ENCODE measurements at places on chromosomes 12 and 14.

GRCh38 chr12:6961278-6961694, 9.2 kb downstream of the PHB2 start:
- peak; percentile 83 for DNase-seq

DNA sequence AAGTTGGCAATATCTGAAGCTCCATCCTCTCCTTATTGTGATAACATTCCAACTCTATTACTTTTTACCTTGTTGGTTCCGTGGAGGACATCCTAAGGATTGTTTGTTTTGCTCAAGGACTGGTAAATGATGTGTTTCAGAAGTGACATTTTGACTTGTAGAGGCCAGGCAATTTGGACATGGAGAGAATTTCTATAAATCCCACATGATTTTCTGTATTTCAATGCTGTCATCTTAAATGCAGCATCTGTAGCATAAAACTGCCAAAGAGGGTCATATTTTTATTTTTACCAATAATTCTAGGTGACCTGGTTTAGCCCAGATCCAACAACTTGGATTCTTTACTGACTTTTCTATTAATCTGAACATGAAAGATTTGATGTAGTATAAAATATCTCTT, 328.4 kb downstream of the BMP4 start:
- DNase-seq, result no peak

GRCh38 chr14:99041820-99042174, 230.2 kb downstream of the BCL11B start:
- DNase-seq, result no peak

GRCh38 chr14:104341532-104342434, 203.4 kb downstream of the KIF26A start:
- no peak for DNase-seq

GRCh38 chr14:65255583-65256461, 153.5 kb upstream of the MAX start:
- no peak for DNase-seq

GRCh38 chr12:57619434-57620244, 8.4 kb downstream of the ARHGEF25 start:
- DNase-seq, result no peak

DNA sequence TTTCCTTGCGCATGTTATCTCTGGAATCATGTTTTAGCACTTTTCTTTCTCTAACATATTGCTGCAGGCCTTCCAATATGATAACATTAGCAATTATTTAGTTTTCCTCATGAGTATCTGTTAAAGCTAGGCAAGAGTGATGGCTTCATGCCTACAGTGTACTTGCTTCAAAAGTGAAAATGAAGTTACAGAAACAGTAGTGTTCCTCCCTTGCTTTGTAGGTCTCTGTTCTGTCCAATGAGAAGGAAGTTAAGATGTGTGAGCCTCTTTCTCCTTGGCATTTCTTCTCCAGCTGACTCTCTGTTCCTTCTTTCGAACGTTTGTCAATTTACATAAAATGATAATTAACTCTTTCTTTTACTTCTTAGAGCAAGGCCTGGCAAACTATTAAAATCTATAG, 22.2 kb downstream of the LRRIQ1 start:
- DNase-seq, result no peak

DNA sequence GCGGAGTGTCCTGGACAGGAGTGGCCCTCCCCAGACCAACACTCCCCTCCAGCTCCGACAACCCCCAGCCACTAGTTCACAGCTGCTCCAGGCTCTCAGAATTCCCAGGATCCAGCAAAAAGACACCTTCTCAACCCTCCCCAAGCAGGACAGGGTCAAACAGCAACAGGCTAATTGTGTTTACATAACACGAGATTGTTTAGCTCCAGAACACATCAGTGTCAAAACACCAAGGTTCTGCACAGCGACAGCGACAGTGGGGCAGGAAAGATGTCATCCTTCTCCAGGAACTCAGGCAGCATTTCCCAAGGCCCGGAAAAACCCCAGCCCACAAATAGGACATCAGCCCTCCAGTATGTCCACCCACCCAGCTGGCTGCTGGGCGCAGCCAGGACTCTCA, 16.5 kb downstream of the ITPK1 start:
- no peak for DNase-seq

DNA sequence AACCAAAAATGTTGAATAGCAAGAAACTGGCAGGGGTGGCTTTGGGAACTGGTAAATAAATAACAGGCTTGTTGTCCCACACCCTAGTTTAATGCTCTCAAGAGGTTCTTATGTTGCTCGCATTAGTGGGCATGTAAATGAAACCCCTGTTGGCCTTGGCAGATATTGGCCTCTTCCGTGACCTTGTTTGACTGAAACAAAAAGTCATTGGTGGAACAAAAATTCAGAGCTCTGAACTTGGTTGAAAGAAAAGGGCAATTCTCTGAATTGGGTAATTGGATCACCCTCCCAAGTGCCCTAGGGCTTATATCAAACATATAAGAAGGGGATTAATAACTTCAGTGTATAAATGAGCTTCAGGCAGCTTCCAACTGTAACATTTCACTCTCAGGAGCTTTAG, 426.2 kb downstream of the ZFP36L1 start:
- no peak for DNase-seq

- DNase-seq, result no peak
Observed at GRCh38 chr12:28631831-28632230, 441.6 kb downstream of the CCDC91 start.

DNA sequence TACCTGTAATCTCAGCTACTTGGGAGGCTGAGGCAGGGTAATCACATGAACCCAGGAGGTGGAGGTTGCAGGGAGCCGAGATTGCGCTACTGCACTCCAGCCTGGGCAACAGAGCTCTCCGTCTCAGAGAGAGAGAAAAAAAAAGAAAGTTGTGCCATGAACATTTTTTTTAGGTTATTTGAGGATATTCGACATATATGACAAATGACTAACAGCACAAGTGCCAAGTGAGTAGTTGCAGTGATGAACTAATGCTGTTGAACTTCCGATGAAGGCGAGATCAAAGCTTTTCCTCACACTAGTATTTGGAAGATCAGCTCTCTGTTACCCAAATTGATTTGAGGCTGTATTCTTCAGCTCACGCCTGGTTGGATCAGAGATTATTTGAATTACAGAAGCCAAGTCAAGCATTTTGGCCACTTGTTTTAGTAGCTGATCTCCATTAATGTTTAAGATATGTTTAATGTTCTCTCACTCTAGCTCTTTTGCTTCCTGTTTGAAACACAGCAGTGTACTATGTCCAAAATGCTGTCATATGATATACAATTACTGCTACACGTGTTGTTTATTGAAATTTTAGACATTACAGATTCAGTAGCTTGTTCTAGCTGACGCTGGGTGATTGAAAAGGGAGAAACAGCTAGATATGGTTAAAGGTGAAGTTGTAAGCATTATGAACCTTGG, 43.4 kb downstream of the WDR20 start:
- no peak for DNase-seq

- no peak for DNase-seq
Observed at GRCh38 chr12:29024117-29024516, 125.0 kb upstream of the FAR2 start.

GRCh38 chr12:112523856-112524255, 105.1 kb downstream of the PTPN11 start:
- DNase-seq, result no peak

GRCh38 chr12:1974812-1975211, 29.4 kb downstream of the DCP1B start:
- DNase-seq, result no peak

GRCh38 chr14:83483063-83483462, 1949.4 kb upstream of the SEL1L start:
- DNase-seq, result no peak

GRCh38 chr12:70070494-70071007, 172.7 kb upstream of the CNOT2 start:
- no peak for DNase-seq

DNA sequence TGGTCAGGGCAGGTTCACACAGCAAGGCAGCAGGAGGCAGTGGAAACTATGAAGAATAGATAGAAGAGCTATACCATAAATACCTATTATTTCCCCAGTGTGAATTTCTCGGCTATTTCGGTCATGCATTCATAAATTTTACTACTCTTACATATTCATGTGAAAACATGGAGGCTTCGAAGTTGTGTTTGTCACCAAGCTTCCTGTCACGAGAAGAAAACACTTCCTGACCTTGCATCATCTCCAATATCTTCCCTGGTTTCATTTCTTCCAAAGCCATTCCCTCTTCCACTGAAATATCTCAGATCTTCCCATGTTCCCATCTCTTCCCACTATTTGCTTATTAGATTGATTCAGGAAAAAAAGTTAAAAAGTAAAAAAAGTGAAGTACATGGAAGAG, 80.4 kb downstream of the CPNE8 start:
- no peak for DNase-seq

DNA sequence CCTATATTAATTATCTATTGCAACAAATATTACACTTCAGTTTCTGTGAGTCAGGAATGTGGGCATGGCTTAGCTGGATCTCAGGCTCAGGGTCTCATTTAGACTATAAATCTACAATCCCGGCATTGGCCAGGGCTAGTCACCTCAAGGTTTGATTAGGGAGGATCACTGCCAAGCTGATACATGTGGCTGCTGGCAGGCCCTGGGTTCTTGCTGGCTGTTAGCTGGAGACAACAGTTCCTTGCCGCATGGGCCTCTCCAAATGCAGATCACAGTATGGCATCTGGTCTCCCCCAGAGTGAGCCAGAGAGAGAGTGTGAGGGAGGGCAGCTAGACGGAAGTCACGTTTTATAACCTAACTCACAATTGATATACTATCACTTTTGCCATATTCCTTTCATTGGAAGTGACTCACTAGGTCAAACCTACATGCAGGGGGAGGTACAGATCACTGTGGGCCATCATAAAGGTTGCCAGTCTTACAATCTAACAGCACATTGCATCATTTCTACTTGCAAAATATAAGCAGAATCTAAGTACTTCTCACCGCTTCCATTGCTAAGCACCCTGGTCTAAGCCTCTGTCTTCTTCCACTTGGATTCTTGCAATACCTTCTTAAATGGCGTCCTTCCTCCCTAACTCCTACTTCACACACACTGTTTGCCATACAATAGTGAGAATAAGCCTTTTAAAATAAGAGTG, 174.0 kb upstream of the ARHGAP5 start:
- no peak for DNase-seq

DNA sequence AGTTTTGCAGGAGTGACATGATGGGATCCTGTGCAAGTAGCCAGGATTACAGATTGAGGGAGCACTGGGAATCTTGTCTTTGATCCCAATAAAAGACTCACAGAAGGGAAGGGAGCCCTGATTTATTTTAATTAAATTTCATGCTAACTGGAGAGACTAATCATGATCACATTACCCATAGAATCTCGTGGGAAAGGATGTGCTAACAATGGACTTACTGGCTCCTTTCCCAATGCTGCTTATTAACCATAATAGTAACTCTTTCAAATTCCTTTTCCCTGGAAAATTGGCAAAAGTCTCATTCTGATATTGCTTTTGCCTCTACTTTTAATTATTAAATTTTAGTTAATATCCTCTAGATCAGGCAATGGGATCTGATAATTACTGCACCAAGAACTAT, 174.8 kb upstream of the AVPR1A start:
- DNase-seq, result no peak

- no peak for DNase-seq
Observed at GRCh38 chr14:59265808-59266207, 77.3 kb downstream of the DAAM1 start.

DNA sequence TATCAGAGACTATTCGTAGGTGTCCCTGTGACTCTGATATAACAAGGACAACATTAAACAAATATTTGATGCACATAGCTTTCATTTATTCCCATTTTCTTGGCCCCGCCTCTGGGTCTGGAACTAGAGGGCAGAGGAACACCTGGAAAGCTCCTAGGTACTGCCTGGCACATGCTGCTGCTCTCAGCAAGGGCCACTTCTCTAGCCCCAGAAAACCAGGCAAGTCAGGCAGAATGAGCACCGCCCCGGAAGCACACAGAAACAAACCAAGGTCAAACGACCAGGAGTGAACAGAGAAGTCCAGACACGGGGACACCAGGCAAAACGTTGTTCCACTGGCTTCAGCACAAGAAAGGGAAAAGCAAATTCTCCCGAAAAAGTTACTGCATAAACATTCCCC, 76.1 kb downstream of the TTC7B start:
- no peak for DNase-seq

DNA sequence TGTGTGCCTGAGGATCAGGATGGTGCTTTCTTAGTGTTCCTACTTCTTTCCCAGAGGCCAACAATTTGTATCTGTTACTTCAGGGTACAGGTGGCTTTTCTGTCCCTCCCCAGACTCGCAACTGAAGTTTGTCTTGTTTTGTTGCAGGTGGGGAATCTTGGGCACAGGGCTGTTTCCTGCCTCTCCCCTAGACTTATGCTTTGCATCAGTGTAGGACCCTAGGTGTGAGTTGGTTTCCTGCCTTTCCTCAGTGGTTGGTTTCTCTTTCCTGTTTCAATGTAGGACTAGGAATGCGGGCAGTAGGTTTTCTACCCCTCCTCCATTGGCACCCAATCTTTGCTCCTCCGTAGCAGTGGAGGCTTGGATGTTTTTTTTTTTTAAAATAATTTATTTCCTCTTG, 87.0 kb downstream of the TRMT5 start:
- no peak for DNase-seq

- peak; percentile 21 for DNase-seq
Observed at GRCh38 chr12:125185740-125186470, 120.7 kb downstream of the AACS start.

- no peak for DNase-seq
Observed at GRCh38 chr14:59360923-59361794, 104.0 kb downstream of the GPR135 start.

- no peak for DNase-seq
Observed at GRCh38 chr12:124576061-124576650, 8.7 kb upstream of the NCOR2 start.

DNA sequence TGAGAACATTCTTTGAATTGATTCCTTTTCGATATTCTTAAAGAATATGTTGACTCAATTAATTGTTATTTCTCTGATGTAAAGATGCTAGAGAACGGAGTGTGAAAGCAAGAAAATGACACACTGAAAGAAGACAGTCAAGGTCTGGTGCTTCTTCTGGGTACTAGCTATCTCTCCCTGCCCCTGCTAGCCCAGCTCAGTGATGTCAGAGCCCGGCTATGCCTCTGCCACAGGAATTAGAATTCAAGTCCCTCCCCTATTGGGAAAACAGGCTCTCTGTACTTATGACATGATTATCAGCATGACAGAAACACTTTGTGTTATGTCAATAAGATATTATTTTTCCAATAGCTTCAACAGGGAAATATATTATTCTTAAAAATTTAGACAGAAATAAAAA, 252.4 kb downstream of the KCNC2 start:
- DNase-seq, result no peak

- DNase-seq, result no peak
Observed at GRCh38 chr12:13117029-13117428, 13.6 kb upstream of the GSG1 start.

DNA sequence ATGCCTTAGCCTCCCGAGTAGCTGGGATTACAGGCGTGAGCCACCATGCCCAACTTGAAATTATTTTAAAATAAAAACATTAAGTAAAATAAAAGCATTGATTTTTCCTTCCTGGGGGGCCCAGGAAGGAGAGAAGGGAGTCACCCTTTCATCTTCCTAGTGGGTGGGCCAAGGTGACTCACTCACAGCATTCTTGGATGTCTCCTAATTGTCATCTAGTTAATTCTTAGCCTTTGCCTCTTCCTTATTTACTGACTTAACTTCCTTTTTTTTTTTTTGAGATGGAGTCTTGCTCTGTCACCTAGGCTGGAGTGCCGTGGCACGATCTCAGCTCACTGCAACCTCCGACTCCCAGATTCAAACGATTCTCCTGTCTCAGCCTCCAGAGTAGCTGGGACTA, 29.2 kb downstream of the TMEM120B start:
- DNase-seq, result no peak
